H1 (cell line): ENCODE measurements at places on chromosomes 7 and 10. TPM values are rescaled to one million over a fixed set of nuclear protein-coding genes. Genes with fewer than 3 reads are reported as not detected.

DNA sequence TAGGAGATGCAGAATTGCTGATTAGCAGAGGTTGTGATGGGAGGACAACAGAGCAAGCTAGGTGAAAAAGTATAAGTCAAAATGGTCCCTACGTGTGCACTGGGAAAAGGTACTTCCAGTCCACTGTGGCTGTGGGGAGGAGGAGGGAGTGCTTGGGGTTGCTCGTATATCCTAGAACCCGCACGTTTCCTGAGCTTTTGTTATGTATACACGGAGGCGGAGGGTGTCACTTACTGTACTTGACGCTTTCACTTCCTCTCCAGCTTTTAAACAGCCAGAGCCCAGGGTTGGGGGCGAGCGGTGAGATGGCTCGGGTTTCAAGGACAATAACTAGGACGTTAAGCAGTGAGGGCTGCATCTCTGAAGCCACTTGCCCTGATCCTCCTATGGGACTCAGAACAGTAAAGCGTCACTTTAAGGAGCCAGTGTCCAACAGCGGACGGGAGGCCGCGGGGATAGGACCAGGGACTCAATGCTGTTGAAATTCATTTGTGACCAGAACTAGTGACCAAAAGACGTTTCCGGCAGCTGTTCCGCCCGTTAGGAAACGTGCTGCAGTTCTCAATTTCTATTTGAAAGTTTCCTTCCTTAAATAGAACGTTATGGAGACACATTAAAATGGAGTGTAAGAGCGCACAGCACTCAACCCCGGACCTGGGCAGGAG is 985 bp upstream of the ETV1 start:
- no peaks in the 10 kb centered on the region for H3K27me3 ChIP-seq
- H3K4me1 ChIP-seq: peaks cover 2% of the 10 kb centered on the region
- DNase-seq: no peak
- peak overlapping the region; percentile 75 for H3K4me3 ChIP-seq
- H3K27ac ChIP-seq: peak overlapping the region; percentile 76

GRCh38 chr7:106465704-106466468 is 181.1 kb upstream of the NAMPT start:
- no peaks in the 10 kb centered on the region for H3K27me3 ChIP-seq
- H3K27ac ChIP-seq: no peak overlapping the region
- H3K36me3 ChIP-seq: no peaks in the 10 kb centered on the region
- H3K4me1 ChIP-seq: peaks cover 6% of the 10 kb centered on the region

GRCh38 chr7:29248713-29249382 is 54.3 kb downstream of the CHN2 start:
- DNase-seq: no peak
- H3K36me3 ChIP-seq: no peaks in the 10 kb centered on the region
- no peaks in the 10 kb centered on the region for H3K27me3 ChIP-seq

- no peaks in the 10 kb centered on the region for H3K36me3 ChIP-seq
- H3K27me3 ChIP-seq: no peaks in the 10 kb centered on the region
- H3K4me3 ChIP-seq: no peak overlapping the region
- H3K4me1 ChIP-seq: no peaks in the 10 kb centered on the region
- no peak overlapping the region for H3K27ac ChIP-seq
These were observed 201.5 kb downstream of the LRMDA start for GRCh38 chr10:75632805-75633462.

DNA sequence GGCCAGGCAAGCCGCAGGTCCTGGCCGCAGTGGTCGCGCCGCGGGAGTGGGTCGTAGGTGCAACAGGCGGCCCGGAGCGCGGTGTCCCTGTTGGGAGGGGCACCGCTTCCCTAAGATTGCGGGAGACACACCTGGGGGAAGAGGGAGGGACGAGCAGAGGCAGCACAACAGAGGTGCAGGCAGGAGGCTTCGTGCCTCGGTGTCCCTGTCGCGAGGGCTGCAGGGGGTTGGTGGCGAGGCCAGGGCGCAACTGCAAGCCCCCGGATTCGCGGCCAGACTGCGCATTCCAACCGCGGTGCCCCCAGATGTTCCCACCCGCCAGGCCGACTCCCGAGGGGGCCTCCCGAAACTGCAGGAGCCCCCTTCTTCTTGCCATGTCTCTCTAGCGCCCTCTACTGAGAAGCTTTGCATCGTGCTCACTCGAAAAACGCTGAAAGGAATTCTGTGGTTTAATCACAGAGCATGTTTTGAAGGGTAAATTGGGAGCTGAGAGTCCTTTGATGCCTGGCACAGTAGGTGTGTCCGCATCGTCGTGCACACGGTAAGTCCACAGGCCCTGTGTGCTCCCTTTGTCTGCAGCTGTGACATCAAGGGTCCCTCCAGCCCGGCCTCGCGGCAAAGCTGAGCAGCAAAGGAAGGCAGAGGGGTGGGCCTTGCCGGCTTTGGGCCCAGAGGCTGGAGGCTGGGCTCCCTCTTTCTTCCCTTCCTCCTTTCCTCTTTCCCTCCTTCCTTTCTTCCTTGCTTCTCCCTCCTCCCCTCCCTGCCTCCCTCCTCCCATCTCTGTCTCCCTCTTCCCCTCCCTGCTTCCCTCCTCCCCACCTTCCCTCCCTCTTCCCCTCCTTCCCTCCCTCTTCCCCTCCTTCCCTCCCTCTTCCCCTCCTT is 6.2 kb upstream of the MBL2 start:
- H3K27me3 ChIP-seq: no peaks in the 10 kb centered on the region
- H3K36me3 ChIP-seq: no peaks in the 10 kb centered on the region
- DNase-seq: peak; percentile 75

DNA sequence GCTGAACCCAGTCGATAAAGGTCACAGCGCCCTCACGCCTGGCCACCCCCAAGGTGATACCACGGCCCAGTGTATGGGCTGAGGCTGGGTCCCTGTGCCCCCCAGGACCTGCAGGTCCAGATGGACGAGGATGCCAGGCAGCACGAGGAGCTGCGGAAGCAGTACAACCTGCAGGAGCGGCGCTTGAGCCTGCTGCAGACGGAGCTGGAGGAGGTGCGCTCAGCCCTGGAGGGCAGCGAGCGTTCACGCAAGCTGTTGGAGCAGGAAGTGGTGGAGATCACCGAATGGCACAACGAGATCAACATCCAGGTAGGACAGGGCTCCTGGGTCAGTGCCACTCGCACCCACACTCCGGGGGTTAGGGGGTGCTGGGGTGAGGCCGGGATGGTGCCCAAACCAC is 24.2 kb upstream of the ARPC1A start:
- H3K4me3 ChIP-seq: no peak overlapping the region
- H3K36me3 ChIP-seq: no peaks in the 10 kb centered on the region
- H3K27me3 ChIP-seq: no peaks in the 10 kb centered on the region

DNA sequence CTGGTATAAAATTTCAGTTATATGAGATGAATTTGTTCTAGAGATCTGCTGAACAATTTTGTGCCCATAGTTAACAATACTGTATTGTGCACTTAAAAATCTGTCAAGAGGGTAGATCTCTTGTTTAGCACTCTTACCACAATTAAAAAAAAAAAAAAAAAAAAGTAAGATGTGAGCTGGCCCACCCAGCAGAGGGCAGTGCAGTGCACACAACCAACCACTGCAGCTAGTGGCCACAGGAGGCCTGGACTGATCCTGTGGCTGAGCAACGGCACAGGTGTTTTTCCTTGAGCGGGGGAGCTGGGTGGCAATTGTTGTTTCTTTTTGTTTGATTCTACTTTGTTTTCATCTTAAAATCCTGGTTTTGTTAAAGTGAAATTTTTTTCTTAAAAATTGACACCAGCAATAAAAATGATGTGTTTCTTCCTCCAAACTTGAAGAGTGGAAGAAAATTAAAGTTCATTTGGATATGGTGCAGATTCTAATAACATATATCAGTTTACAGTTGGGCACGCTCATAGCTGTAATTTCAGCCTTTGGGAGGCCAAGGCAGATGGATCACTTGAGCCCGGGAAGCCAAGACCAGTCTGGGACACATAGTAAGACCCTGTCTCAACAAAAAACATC is 171.1 kb upstream of the TBX20 start:
- no peaks in the 10 kb centered on the region for H3K36me3 ChIP-seq
- no peaks in the 10 kb centered on the region for H3K27me3 ChIP-seq
- H3K4me1 ChIP-seq: no peaks in the 10 kb centered on the region
- no peak overlapping the region for H3K27ac ChIP-seq
- no peak for DNase-seq

DNA sequence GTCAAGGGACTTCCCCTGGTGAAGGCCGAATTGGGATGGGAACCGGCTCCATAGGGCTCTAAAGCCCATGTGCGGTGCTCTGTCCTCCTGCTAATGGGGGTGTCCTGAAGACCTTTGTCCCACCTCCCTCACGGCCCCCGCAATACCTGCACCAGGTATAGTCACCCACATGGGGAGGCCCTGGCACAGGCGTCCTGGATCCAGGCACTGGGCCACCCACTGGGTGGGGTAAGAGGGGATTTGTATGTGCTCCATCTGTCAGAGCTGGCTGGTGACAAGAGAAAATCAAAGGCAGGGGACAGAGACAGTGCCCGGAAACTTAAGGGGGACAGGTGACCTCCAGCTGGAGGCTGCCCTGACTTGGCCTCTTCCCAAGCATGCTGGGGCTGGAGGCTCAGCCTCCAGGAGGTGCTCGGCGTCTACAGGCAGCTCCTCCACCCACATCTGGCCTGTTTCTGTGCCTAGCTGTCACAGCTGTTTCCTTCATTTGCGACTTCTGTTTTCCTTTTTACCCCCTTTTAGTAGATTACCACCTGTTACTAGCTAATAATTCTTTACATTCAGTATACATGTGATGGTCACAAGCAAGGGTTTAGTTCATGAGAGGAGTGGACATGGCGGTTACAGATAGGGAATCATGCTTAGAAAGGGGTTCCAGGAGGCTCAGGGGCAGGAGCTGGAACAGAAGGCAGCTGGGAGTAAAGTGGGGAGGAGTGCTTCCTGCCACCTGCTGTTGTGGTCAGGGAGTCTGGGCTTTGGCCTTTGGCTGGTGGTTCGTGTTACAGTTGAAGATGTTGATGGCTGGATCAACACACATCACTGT is 2.3 kb upstream of the CUZD1 start:
- no peaks in the 10 kb centered on the region for H3K36me3 ChIP-seq
- H3K27me3 ChIP-seq: no peaks in the 10 kb centered on the region
- 0 out of 2 replicates have a peak overlapping the region, but pooled peaks have one; percentile 23 for H3K27ac ChIP-seq
- no peak overlapping the region for H3K4me3 ChIP-seq

DNA sequence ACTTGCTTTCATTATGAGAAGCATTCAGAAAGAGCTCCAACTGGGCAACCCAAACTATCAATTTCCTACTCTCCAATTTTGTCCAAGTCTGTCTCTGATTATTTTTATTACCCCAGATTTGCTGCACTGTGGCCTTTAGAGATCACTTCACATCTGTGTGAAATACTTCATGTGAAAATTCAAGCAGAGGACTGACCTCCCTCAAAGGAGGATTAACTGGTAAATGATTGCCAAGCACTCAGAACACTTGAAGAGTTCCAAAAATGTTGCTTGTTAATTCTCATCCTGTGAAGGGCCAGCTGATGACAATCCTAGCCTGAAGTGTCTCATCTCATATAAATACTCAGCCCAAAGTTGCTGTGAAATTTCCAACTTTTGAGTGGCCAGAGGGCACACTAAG is 182.8 kb upstream of the DGKB start:
- no peaks in the 10 kb centered on the region for H3K36me3 ChIP-seq
- no peaks in the 10 kb centered on the region for H3K4me1 ChIP-seq
- H3K4me3 ChIP-seq: no peak overlapping the region
- H3K27me3 ChIP-seq: no peaks in the 10 kb centered on the region
- H3K27ac ChIP-seq: no peak overlapping the region

- no peaks in the 10 kb centered on the region for H3K27me3 ChIP-seq
- peaks cover 5% of the 10 kb centered on the region for H3K4me1 ChIP-seq
- H3K36me3 ChIP-seq: no peaks in the 10 kb centered on the region
- DNase-seq: no peak
- no peak overlapping the region for H3K27ac ChIP-seq
These were observed 380.7 kb downstream of the TCERG1L start for GRCh38 chr10:130930821-130931220.

GRCh38 chr10:47364911-47365310 is 16.7 kb downstream of the RBP3 start:
- no peak for DNase-seq
- H3K27ac ChIP-seq: no peak overlapping the region
- H3K4me3 ChIP-seq: no peak overlapping the region
- H3K27me3 ChIP-seq: no peaks in the 10 kb centered on the region
- H3K36me3 ChIP-seq: no peaks in the 10 kb centered on the region

The FAM25C gene
- not detected in 2 replicates for total RNA-seq

The BEND7 gene
- total RNA-seq: 5.9 and 8.2 TPM in 2 replicates

The DOCK1 gene
- total RNA-seq: 53.0 and 54.4 TPM in 2 replicates
